ENCODE measurements at places on chromosomes 5 and 9.

DNA sequence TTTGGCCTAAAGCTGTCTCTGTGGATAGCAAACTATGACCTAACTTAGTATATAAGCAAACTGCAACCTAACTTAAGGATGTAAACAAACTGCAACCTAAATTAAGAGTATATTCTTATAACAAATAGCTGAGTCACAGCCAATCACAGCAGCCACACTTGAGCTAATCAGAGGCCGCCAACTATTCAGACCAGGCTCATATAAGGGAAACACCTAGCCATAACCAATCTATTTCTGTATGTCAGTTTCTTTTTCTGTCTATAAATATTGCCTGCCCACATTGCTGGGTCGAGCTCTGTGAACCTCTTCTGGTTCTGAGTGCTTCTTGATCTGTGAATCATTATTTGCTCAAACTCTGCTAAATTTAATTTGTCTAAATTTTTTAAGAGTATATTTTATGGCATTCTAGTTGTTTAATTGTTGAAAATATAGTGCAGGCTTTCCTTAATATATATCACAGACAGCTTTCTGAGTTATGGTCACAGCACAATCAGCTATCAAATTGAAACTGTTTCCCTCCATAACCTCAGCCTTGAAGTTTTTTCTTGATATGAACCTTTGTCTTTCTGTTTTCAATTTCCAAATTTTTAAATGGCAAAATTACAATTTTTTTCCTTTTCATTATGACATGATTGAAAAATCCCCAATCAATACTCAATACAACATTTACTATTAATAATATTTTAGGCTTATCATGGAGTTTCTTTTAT lies 327.1 kb upstream of the NUDT12 start:
- no peak for DNase-seq

- no peak for DNase-seq
Measured at GRCh38 chr5:18602402-18602801, 968.1 kb downstream of the TAF11L14 start.

GRCh38 chr5:133742431-133742988 lies 130.2 kb upstream of the FSTL4 start:
- DNase-seq = no peak

- DNase-seq = no peak
Measured at GRCh38 chr9:79369676-79370075, 202.1 kb upstream of the TLE4 start.

GRCh38 chr9:136587145-136587943 lies 41.5 kb upstream of the NOTCH1 start:
- DNase-seq = no peak

GRCh38 chr9:93820667-93821306 lies 134.4 kb downstream of the BARX1 start:
- DNase-seq = no peak

- no peak for DNase-seq
Measured at GRCh38 chr9:105127863-105128220, 116.6 kb upstream of the SLC44A1 start.

DNA sequence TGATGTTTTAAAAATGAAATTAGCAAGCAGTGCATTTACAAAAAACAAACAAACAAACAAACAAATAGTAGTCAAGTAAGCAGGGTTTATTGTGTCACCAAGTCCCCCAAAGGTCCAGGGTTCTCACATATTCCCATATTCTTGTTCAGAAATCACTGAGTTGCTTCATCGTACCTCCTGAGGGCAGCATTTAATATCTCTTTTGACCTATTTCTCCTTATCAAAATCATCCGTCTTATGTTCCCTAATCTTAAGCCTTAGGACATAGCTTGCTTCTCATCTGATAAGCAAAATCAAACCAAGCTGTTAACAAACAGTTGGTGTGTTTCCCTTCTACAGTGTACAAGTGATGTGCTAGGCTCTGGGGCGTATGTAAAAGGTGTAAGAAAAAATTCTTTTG lies 109.5 kb upstream of the MAN2A1 start:
- no peak for DNase-seq

- no peak for DNase-seq
Measured at GRCh38 chr5:125150041-125150669, 403.7 kb upstream of the ZNF608 start.

- DNase-seq = no peak
Measured at GRCh38 chr5:75040973-75041372, 11.4 kb downstream of the GCNT4 start.

- DNase-seq = no peak
Measured at GRCh38 chr5:1931604-1932231, 49.0 kb upstream of the IRX4 start.

DNA sequence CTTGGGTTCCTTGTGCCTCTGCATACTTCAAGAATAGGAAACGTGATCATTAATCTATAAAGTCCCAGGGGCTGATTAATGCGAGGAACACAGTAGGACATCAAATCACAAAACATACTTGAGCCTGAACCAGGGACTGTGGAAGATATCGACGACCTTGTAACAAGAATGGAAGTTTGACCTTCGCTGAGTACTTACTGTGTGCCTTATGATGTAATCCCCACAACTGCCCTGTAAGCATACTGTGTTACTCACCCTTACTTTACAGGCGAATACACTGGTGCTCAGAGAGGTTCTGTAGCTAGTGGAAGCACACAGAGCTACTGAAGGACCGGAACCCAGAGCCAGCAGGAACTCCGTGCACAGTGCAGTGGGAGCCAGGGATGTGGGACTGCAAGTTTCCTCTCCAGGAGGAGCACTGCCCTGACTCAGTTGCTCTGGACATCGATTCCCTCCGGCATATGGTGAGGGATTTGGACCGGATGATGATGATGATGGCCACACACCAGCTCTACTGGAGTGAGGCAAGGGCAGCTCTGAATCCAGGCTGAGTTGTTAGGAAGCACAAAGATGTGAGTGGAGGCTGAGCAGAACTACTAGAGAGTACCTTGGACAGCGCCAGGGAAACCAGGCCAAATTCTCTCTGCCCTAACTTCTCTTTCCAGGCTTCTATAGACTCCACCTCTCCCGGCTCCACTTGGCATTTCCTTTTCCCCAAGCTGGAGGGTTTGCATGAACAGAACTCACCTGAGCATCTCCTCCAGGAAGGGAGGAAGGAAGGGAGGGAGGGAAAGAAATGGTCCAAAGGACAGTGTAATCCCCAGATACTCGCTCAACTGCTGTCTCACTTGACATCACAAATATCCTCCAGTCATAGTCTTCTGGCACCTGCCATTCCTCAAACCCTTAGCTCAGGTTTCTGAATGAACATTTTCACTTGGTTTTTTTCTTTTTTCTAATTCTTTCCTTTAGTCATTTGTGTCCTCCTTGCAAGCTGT lies 1.5 kb upstream of the GABBR2 start:
- no peak for DNase-seq

DNA sequence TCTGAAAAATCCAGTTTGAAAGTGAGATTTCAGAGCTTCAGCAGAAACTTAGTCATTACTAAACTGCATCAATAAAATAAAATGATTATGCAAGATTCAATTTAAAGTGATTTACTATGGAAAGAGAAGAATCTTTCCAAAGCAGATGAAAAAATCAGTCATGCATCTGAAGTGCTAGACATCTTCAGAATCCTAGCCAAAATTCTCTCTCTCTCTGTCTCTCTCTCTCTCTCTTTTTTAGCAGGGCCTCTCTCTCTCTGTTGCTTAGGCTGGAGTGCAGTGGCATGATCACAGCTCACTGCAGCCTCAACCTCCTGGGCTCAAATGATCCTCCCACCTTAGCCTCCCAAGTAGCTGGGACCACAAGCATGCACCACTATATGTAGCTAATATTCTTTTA lies 18.2 kb upstream of the UBLCP1 start:
- DNase-seq = no peak

GRCh38 chr5:100493996-100494395 lies 41.2 kb upstream of the FAM174A start:
- no peak for DNase-seq

- DNase-seq = no peak
Measured at GRCh38 chr5:169988206-169988605, 7.9 kb upstream of the INSYN2B start.

- no peak for DNase-seq
Measured at GRCh38 chr9:70409280-70409679, 5.2 kb downstream of the KLF9 start.

GRCh38 chr9:122812736-122813135 lies 12.8 kb downstream of the OR1K1 start:
- no peak for DNase-seq

DNA sequence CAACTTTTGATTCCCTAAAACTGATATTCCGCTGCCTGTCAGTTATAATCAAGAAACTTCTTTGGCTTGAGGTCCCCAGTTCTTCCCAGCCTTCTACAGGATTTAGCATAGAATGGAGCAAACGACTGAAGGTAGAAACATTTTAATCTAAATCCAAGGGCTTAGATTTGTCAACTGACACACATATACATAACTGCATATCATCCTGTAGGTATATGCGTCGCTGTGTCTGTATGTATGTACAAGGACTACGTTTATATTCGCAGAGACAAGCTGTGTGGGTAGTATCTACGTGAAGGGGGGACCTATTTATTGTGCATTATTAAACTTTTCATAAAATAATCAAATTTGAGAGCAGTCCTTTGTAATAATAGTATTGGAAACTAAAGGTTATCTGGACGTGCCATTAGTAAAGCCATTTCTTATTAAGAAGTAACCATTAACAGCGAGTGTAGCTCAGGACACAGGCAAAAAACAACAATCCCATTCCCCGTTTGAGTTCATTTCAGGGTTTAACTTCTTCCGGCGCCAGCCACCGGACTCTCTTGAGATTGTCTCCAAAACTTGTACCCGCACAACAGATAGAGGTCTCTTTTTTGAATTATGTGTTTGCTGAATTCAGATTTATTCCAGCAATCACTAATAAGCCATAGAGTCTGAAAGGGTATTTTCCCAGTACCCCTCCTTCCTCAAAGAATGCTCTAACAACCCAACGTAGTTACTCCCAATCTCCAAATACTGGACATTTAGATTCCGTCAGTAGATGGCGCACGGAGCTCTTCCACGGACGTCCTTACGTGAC lies 2.1 kb upstream of the MLLT3 start:
- no peak for DNase-seq

DNA sequence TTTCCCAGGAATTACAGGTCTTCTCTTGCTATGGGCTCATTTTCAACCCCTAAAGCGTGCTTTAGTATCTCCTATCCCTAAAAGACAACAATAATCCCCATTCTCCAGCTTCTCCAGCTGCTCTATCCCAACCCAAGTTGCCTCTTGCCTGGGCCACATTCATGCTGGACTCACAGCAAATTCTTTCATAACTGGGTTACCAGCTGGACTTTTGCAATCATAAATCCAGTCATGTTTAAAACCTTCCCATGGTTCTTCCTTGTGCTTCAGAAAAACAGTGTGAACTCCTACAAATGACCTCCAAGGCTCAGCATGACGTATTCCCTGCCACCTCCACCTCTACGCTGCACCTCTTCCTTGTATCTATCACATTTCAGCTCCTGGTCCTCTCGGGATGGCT lies 346.9 kb downstream of the GADD45G start:
- no peak for DNase-seq

GRCh38 chr5:72170101-72170500 lies 62.8 kb downstream of the MAP1B start:
- DNase-seq = no peak

DNA sequence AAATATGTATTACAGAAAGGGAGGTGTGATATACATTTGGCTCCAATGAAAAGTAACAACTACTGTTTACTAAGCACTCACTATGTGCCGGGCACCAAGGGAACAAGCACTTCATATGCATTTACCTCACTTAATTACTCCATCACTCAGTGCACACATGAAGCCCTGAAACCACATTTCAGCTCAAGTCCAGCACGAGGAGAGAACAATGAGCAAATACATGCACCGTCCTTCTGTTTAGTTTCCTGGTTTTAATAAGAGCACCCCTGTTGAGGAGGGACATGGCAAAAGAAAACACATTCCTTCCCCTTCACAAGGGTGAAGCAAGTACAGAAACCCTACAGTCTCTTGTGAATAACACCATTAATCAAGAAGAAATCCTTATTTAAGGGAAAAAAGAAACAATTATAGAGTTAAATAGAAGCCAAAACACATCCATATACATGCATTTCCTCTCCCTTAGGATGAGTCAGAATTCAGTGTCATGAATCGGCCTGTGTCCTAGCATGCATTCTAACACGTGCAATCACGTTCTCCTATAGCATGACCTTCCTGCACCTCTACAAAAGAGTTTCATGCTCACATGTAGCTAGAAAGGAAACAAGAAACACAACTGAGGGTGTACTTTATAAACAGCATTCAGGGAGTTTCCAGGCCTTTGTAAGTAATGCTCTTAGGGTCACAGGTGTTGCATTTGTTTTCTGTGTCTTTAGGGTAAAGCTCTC lies 411.6 kb downstream of the BNC2 start:
- DNase-seq = no peak

GRCh38 chr5:180486636-180487149 lies 7.5 kb upstream of the CNOT6 start:
- no peak for DNase-seq

DNA sequence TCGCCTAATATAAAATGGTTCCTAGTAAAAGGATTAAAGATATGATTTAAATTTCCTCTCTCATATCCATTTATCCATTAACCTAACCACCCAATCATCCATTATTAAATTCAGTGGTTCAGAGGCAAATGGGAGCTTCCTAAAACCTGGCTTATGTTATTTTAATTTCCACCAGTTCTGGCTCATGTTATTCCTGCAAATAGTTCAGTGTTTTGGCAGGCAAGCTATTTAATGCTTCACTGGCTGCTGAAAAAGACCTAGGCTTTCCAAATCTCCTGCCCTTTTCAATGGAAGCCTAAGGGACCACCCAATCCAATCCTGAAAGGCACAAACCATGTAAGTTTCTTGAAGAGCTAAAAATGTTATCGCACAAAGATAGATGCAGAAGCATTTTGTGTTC lies 52.3 kb downstream of the POC5 start:
- no peak for DNase-seq

- DNase-seq = no peak
Measured at GRCh38 chr5:87526131-87526530, 113.4 kb upstream of the CCNH start.

GRCh38 chr9:114086009-114086408 lies 7.9 kb upstream of the AMBP start:
- DNase-seq = no peak

DNA sequence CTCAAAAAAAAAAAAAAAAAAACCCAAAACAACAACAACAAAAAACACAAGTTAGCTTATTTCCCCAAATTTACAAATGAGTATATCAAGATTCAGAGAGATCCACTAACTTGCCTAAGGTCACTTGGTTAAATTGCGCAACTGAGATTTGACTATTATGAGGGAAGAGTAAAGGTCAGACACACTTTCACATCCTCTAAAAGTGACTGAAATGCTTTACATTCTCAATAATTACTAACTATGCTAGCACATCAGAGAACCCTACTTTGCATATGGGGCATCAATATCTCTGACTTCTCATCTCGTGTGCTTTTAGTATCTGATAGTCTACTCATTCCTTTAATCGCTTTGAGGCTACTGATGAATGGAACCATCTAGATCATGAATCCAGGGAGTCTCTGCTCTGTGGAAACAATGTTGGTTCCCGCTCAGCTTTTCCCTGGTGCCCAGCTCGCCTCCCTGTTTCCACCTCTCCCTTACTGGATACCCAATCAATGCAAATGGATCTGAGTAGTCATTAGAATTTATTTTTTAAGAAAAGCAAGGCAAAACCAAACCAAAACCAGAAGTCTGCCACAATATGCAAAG lies 182.1 kb upstream of the TRIM32 start:
- no peak for DNase-seq
